Putamen (tissue), 1 donor: ENCODE measurements at places on chromosomes 5 and 9.

- DNase-seq, result no peak
Measured at GRCh38 chr5:151200913-151201595, 22.8 kb downstream of the CCDC69 start.

DNA sequence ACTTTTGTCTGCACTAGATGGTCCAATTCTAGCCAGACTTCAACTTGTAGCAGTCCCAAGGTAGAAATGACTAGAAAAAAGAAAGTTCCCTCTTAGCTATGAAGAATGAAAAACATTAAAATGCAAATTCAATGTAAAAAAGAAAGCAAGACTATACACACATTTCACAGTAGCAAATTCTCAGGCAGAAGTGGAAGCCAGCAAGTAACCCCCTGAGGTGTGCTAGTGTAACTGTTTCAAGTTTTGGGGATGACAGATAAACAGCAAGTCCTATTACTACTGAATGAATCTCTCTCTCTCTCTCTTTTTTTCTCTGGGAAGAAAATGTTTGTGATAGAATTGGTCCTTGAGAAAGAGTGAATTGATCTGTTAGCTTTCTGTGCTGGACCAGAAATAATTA, 185.6 kb downstream of the EFNA5 start:
- no peak for DNase-seq

DNA sequence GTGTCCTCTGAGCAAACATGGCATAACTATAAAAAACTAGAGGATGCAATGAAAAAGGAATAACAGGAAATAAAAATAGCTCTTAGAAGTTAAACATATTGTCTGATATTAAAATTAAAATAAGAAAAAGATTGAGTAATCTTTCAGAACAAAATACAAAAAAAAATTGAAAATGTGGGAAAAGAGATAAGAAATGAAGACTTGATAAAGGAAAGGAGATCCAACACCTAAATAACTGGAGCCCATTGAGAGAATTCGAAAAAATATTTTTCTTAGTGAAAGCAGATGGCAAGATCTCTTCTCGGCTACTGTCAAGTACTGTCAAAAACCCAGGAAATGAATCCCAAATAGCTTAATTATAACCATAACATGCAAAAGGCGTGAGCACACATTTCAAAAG, 24.9 kb downstream of the LIFR start:
- no peak for DNase-seq

DNA sequence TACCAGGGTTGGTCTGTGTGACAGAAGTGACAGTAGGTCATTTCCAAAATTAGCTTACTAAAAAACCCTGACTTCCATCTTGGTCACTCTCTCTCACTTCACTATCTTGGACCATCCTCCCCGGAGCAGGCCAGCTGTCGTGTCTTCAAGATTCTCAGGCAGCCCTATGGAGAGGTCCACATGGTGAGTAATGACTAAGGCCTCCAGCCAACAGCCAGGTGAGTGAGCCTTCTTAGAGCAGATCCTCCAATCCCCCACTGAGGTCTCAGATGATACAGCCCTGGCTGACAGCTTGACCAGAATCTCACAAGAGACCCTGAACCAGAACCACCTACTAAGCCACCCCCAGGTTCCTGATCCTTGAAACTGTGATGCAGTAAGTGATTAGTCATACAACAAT, 92.0 kb downstream of the DCP2 start:
- no peak for DNase-seq

DNA sequence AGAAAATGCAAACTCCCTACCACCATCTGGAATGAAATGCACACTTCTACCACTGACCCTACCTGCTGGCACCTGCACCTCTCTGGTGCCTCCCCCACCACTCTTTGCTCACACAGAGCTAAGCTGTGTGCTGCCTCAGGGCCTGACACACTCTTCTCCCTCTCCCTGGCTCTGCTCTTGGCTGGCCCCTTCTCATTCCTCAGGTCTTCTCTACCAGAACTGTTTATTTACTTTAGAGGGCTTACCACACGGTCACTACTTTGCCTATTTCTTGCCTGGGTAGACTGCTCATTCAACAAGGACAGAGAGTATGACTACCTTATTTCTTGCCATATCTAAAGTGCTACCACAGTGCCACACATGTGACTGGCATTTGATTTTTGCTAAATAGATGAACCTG, 3.3 kb downstream of the REEP5 start:
- DNase-seq, result no peak

DNA sequence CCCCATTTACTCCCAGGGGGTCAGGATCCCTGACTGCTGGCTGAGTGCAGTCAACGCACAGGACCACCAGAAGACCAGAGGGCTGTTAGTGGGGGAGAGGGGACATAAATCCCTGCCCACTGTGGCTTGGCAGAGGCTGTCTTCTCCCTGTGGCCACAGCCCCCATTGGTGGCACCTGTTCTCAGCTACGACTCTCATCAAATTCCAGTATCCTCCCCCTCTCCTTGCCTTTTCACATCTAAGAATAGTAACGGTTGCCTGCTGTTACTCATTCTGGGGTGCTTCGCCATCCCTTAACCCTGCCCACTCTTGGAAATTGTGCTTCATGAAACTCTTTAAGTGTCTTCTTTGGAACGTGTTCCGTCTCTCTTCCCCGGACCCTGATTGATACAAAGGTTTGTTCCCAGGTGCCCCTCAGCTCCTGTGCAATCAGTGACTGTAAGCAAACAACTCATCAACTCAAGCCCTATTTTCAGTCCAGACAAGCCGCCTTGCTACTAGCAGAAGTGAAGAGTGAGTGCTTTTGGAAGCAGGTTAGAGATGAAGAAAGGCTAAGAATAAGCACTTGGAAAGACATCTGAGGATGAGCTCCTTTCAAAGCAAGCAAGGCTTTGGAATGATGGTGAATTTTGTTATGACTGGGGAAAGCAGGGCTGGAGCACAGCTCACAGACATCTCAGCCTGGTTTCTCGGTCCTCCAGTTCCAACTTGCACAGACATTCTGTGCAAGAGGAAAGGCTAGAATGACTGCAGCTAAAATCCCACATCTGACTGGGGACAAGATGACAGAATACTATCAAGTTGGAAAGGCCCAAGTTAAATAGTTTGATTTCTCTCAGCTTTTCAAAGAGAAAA, 22.9 kb upstream of the DENND1A start:
- DNase-seq, result no peak

DNA sequence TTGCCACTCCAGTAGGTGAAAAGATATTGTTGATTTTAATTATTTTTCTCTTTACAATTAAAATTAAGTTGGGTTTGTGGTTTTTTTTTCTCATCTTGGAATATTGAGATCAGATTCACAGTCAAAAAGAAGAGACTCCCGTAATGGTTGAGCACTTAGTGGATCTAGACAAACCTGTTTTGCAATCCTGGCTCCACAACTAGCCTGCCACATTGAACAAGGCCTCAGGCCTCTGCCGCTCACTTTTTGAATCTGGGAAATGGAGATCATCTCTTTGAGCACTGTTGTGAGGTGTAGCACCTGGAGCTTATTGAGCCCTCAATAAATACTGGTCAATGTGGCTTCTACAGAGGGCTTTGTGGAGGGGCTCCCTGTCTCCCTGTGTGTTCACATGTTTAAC, 37.1 kb upstream of the RARS1 start:
- no peak for DNase-seq
